G401 (cell line): ENCODE measurements at places on chromosomes 2 and 18. TPM values are rescaled to one million over a fixed set of nuclear protein-coding genes. Genes with fewer than 3 reads are reported as not detected.

DNA sequence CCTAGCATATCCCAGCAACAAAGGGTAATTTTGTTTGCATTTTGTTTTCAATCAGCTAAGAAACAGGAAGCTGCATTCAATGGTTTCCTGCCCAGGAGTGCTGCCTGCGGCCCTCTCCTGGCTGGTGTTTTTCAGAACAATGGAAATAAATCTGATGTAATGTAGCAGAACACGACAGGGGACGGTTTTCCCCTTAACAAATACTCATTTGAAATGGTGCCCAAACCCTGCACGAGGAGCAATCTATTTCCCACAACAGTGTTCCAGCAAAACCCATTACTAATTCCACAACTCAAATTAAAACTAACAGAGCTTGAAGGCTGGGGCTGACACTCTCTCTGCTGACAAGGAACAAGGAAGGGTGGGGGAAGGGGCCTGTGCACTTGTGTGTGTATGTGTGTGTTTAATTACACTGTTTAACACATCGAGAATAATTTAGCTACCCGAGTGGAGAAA is 8.7 kb downstream of the CAPN13 start:
- DNase-seq, result no peak

- DNase-seq, result no peak
Measured at GRCh38 chr2:23772684-23773083, 154.2 kb downstream of the ATAD2B start.

DNA sequence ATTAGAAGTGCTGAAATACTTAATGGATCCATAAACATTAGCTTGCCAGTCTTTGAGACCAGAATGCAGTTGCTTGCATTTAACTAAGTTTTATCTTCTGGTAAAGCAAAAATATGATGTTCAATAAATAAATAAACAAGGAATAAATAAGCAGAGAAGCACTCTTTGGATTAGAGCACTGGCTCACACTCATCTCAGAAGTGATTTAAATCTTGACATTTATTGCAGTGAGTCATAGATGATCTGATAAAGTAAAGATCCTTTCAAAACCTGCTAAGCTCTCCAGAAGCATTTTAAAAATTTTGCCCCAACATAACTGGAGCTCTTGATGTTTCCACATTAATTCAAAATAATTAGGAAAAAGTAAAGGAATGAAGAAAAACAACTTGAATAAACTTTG is 66.8 kb downstream of the KYNU start:
- no peak for DNase-seq

GRCh38 chr2:98702127-98702802 is 28.7 kb downstream of the MGAT4A start:
- DNase-seq, result peak; percentile 46

CYTIP gene
- not detected in 2 replicates for total RNA-seq

- no peak for DNase-seq
Measured at GRCh38 chr18:44946529-44947113, 265.9 kb downstream of the SETBP1 start.

DNA sequence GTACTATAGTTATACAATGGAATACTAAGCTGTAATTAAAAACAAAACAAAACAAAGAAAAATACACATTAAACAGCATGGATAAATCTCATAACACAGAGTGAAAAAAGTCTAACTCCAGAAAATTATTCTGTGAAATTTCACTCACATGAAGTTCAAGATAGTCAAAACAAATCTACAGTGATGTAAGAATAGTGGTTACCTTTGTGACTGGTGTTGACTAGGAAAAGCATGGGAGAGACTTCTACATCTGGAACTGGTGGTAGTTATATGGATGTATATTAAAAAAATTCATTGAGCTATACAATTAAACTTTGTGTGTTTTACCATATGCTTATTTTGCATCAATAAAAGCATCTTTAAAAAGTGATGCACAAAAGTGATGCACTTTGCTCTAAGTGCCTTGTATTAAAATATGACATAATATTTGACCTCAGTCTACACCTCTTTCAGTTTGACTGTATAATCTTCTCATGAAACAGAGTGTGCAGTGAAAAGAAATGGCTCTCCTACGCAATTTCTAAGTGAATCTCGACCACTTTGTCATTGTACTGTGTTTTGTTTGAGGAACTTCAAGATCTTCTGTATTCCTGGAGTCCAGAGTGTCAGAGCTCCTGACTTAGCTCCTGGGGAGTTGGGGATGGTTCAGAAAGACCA is 28.0 kb downstream of the STAT4 start:
- no peak for DNase-seq

DNA sequence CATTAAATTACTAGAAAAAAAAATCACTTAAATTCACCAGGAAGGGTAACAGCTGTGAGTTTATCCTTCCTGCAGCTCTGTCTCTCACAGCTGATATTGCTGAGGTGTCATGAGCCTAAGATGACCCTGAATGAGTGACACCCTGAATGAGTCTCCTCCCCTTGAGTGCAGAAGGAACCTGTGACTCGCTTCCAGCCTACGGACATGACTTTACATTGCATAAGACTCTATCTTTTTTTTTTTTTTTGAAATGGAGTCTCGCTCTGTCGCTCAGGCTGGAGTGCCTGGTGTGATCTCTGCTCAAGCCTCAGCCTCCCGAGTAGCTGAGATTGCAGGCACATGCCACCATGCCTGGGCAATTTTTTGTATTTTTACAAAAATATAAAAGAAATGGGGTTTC is 14.1 kb downstream of the MRO start:
- DNase-seq, result no peak

IL37 gene
- total RNA-seq, result not detected in 2 replicates

DNA sequence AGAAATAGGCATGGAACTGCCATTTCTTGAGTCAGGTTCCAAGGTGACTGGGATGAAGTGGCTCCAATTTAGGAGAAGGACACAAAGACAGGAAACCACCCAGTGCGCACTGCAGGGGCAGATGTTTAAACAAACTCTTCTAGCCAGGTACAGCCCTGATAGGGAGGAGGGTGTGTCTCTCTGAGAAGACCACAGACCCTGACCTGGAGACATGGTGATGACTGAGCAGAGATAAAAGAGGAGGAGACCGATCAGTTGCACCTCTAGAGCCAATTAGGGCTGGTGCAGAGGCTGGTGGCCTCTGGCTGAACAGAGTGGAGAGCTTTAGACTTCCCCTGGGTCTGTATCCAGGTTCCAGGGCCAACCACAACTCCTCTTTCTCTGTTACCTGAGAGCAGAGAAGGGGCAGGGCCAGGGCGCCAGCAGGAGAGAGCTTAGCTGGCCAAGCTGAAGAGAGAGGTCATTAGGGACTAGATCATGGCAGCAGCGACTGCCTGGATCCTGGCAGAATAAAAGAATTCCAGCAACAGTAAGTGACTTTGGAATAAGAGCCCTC is 5.4 kb upstream of the SPOPL start:
- DNase-seq, result no peak

- no peak for DNase-seq
Measured at GRCh38 chr2:98134172-98135005, 47.4 kb downstream of the VWA3B start.

GRCh38 chr2:218285604-218286003 is 6.7 kb downstream of the TMBIM1 start:
- peak; percentile 67 for DNase-seq
